ENCODE measurements at places on chromosomes 2 and 18.

DNA sequence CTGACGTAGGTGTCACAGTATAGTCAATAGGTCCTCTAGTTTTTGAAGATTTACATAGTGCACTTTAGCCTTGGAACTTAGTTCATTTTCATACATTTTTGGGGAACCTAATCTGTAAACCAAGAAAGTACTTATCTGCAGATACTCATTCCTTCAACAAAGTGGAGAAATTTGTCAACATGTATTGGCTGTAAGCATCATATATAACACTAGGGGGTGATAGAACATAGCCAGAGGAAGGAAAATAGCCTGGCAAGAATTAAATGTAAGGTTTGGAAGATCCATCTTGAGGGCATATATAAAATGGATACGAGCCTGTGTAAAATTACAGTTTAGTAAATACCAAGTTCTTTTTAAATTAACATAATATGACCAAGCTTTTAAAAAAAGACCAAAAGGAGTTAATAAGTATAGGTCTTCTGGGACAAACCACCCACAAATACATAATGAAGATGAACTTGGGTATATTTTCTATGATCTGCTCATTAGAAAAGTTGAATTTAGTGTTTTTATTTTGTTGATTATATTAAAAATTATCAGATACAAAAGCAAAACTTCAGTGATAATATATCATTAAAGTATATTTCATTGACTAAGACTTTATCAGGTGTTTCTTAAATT, 18.2 kb downstream of the RPL37A start:
- no peak for DNase-seq

GRCh38 chr18:13221869-13222855, 3.6 kb downstream of the LDLRAD4 start:
- no peak for DNase-seq

GRCh38 chr18:12470382-12471075, 62.8 kb downstream of the PRELID3A start:
- no peak for DNase-seq

GRCh38 chr2:29064346-29064715, 10.0 kb downstream of the PCARE start:
- DNase-seq: no peak

- DNase-seq: no peak
These were observed 29.1 kb upstream of the FAM98A start for GRCh38 chr2:33628031-33628827.

GRCh38 chr2:46119453-46119852, 177.8 kb upstream of the EPAS1 start:
- no peak for DNase-seq

DNA sequence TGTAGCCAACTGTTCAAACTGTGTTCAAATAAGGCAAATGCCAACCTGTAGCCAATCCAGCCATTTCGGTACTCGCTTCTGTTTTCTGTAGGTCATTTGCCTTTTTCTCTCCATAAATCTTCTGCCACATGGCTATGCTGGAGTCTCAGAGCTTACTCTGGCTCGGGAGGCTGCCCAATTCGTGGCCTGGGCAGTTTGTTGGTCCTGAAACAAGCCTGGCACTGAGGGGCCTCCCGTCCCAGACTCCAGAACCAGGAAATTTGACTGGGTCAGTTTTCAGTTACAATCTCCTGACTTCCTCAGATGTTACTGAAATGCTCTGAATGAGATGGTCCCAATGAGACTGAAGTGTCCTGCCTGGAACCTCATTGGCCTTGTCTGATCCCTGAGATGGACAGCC, 120.8 kb upstream of the NPAS2 start:
- no peak for DNase-seq

DNA sequence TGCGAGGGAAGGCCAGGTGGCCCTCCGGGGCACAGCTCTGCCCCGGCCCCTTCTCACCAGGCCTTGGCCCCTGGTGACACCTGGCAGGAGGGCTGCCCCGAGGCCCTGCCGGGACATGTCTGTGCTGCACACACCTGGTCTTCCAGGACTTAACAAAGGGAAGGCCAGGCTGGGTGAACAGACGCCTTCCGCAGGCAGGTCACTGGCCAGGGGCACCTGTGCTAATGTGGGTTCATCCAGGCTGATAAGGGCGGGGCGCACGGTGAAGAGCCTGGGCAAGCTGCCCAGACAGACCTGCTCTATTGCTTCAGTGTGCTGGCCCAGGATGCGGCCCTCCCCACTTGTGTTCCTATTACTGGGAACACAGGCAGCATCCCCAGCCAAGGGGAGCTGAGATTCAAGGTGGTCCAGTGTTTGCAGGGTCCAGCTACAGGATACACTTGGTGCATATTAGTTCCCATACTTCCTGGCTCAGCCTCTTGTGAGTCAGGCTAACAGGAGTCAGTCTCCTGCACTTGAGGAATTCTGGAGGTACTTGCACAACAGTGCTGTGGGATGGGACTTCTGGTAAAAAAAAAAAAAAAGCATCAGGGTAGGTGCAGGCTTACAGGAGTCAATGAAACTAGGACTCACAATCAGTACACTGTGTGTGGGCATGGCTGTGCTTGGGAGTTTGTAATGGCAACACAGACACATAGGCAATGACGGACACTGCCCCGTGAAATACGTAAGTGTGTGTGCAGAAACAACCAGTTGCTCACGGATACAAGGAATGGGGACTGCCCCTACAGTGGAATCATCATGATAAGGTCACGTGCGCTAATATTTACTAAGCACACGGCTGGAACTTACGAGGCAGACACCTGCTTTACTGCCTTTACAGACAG, 261.4 kb downstream of the TWIST2 start:
- no peak for DNase-seq
